ENCODE measurements at places on chromosomes 11 and 22. TPM values are rescaled to one million over a fixed set of nuclear protein-coding genes. Genes with fewer than 3 reads are reported as not detected.

- DNase-seq, result no peak
Observed at GRCh38 chr11:102812188-102812587, 14.2 kb upstream of the MMP1 start.

DNA sequence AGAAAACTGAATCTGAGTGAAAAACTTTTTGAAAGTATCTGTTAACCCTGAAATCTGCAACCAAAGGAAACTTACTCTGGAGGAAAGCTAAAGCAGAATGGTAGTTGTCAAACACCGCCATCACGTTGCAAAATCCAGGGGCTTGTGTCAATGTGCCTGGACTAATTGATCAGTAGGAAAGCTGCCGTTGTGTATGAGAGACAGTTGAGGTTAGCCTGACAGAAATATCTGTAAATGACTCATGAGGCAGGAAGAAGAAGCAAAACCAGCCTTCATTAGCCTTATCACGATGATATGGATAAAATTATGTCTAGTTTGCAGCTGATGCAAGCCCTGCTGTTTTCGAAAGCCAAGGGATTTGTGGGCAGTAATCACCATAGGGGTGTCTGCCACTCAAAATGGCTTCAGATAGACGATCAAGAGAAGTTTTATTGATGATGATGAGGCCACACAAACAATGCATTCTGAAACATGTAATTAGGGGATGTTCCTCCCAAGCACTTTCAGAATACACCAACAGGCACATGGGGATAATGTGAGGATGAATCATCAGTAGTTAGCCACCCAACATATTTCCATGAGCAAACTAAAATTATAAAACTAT lies 8.9 kb downstream of the SCGB1A1 start:
- DNase-seq, result no peak

Gene OR52B2
- polyA plus RNA-seq, result not detected

Gene MS4A1
- not detected for polyA plus RNA-seq

- DNase-seq, result no peak
Observed at GRCh38 chr22:31954535-31955523, 10.5 kb downstream of the YWHAH start.

- DNase-seq, result no peak
Observed at GRCh38 chr22:39454385-39454871, 2.4 kb upstream of the MGAT3 start.

Gene ASCC2
- 87.0 TPM for polyA plus RNA-seq

DNA sequence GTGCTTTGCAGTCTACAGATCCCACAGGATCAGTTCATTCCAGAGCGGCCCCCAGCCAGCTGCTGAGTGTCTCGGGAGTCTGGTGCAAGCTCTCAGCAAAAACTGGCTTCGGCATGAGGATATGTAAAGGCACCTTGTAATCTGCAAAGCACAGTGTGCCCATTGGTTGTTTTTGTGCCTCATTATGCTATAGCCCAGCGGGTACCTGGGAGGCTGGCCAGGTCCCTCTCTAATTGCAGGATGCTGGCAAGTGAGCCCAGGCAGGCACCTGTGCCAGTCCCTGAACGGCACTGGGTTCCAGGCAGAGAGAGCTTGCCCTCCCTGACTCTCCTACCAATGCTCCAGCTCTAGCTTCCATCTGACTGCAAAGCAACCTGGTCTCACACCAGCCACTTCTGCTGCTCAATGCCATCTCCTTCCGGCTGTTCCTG lies 128.7 kb downstream of the DSCAML1 start:
- no peak for DNase-seq

Gene PRR5
- polyA plus RNA-seq, result 2.8 TPM

DNA sequence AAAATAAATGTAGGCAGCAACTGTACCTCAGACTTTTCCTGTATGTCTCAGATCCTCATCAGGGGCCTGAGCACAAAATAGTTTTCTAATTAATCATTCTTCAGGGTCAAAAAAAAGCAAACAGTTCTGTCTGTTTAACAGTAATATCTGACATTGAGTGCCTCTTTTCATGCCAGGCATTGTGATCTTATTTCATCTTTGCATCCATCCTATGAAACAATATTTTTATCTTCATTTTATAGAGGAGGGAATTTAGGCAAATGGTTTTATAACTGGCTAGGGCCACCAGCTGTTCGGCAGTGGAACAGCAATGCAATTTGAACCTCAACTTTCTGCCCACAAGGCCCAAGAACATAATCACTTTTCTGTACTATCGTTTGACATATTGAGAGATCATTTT lies 145.6 kb downstream of the WNT7B start:
- DNase-seq, result no peak

DNA sequence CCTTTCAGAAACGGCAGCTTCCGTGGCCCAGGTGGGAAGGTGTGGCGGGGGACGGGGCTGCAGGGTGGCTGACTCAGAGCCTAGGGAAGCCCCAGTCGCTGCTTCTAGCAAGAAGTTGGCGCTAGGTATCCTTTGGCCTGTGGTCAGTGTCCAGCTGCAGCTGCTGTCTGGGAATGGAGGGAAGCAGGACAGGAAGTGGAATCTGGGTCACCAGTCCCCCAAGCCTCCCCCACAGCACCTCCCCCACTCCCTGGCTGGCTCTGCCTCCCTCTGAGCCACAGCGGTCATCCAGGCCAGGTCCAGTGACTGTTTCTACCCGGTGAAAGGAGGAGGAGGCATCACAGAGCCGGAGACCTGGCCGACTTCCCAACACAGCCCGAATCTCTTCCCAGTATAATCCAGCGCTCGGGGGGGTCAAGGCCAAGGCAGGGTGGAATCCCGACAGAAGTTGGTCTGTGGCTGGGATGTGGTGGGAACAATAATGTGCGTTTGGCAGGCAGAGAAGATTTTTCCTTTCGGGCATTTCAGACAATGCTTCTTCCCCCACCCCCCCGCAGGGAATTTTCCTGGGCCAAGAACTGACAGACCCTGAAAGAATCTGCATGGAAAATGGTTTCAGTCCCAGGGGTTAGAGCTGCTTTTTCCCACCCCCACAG lies 45.1 kb downstream of the C11orf96 start:
- DNase-seq, result peak; percentile 93

GRCh38 chr11:100849009-100849900 lies 162.2 kb downstream of the ARHGAP42 start:
- DNase-seq, result no peak

GRCh38 chr22:44329179-44329796 lies 16.5 kb upstream of the SHISAL1 start:
- no peak for DNase-seq
